NCI-H446 (cell line): ENCODE measurements at places on chromosomes 4 and X.

DNA sequence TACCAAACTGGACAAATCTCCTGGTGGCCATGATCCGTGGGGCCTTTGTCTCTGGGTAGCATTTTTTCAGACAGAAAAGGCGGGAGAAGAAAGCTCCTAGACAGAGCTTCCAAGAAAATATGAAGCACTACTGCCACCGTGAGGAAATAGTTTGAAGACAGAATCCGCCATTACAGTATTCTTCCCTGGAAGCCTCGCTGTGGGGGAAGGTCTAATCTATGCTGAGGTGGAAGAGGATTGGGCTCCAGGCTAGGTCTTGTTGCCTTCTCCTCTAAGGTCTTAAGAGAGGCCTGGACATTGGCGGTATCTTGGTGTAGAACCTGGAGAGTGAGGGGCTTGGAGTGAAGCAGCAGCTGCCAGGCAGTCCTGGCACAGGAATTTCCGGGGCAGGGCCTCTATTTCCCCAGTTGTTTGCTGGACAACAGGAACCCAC lies 218.9 kb downstream of the OR13H1 start:
- no peak for DNase-seq

DNA sequence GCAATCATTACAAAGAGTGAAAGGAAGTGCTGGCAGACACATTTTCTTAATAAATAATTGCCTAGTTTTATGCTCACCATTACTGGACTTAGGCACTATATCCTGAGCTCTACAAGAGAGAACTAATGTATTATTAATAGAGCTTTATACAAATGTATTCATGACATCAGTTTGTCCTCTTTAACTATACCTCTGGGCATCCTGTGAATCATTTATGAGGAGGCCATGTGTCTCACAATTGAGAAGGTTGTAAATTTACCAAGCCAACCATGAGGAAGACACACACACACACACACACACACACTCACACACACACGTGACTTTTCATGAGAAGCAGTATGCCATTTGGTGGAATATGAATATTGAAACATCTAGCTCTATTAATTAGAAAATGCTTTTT lies 728.2 kb downstream of the ARAP2 start:
- no peak for DNase-seq

GRCh38 chrX:38220024-38220414 lies 652 bp downstream of the SRPX start:
- peak; percentile 42 for DNase-seq

DNA sequence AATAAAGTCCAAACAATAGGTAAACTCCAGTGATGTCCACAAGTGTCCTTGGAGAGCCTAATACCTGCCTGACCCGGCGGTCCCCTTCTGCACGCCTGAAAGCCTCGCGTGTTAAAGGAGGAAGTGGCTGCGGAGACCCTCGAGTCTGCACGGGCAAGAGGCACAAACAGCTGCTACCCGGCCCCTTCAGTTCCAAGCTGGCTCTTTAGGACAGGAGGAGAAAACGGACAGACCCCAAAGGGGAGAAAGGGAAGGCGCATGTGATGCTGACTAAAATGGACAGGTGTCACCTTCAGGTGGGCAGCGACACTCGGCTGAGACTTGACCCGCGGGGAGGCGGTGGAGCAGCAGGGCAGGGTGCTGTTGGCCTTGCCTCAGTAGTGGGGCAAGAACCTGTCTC lies 102.7 kb upstream of the TENM3 start:
- DNase-seq, result no peak

GRCh38 chr4:77959566-77960338 lies 97.1 kb downstream of the MRPL1 start:
- peak; percentile 25 for DNase-seq

- DNase-seq, result no peak
Measured at GRCh38 chr4:157141976-157142375, 66.0 kb downstream of the GLRB start.
